COLO829 (cell line): ENCODE measurements at places on chromosomes 2 and 18.

DNA sequence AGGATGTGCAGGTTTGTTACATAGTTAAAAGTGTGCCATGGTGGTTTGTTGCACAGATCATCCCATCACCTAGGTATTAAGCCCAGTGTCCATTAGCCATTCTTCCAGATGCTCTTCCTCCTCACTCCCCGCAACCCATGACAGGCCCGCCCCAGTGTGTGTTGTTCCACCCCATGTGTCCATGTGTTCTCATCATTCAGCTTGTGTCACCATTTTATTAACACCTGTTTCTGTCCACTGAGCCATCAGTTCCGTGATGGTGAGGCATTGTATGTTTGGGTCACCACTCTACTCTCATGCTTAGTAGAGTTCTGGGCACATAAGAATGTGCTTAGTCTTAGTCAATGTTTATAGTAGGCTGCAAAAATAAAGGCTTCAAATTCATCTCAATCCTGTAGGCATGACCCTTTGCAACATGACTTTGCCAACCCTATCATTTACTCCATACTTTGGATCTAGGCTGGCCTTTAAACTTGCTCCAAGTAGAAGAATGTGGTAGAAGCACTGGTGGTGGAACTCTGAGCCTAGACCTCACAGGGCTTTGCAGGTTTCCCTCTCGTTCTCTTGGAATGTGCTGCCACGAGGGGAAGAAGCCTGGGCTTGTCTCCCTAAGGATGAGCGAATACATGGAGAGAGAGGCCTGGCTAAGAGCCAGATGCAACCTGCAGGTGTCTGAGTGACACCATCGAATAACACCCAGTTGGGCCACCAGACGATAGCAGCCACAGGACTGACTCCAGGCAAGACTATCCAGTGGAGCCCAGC is 161.5 kb downstream of the NAPG start:
- no peak for DNase-seq

GRCh38 chr2:218360453-218360852 is 3.8 kb downstream of the CATIP start:
- no peak for DNase-seq

GRCh38 chr2:204177251-204177976 is 240.9 kb downstream of the ICOS start:
- DNase-seq, result no peak

DNA sequence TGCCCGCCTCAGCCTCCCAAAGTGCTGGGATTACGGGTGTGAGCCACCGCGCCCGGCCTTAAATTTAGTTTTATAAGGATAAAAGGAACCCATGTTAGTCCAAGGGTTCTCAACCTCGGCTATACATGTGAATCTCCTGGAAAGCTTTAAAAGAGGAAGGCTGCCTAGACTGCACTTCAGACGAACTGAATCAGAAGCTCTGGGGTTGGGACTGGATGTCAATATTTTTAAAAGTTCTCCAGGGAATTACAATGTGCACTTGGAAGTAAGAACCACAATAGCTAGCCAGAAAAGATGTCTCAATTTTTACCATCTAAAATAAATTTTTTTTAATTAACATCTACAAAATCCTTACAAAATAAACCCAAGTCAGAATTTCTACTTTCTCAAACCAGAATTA is 10.1 kb downstream of the LMAN2L start:
- no peak for DNase-seq

DNA sequence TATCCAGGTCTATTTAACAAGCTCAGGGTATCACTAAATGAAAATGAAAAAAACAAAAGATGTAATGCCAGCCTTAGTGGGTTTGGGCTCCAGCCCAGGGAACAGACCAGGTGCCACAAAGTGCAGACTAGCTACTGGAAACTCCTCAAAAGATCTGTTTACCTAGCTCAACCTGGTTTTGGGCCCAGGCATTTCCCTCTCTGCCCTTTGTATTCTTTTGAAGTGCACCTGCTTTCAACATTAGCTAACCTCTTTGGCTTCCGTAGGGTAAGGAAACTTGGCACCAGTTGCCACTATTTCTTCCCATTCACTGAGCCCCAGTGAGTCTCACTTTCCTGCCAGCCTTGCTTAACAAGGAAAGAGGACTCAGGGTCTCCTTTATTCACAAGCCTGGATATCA is 123.6 kb upstream of the CDCA7 start:
- no peak for DNase-seq

- no peak for DNase-seq
Measured at GRCh38 chr18:37734406-37734805, 168.8 kb upstream of the CELF4 start.

DNA sequence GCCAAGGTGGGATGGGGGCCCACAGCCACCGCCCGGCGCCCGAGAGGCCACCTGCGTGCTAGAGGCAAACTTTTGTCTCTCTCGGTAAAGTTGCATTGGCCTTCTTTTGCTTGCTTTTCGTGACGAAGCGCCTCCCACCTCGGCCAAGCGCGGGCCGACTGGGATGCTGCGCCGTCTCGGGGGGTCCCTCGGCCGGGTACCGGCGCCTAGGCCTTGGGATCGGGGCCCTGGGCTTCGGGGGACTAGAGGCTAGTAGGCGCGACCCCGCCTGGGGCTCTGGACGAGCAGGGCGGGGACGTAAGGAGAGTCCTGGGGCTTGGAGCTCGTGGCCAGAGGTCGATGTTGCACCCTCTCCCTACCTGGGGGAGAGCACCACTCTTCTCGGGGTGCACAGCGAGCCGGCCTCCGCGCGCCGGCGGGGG is 545 bp downstream of the GLI2 start:
- DNase-seq, result no peak

DNA sequence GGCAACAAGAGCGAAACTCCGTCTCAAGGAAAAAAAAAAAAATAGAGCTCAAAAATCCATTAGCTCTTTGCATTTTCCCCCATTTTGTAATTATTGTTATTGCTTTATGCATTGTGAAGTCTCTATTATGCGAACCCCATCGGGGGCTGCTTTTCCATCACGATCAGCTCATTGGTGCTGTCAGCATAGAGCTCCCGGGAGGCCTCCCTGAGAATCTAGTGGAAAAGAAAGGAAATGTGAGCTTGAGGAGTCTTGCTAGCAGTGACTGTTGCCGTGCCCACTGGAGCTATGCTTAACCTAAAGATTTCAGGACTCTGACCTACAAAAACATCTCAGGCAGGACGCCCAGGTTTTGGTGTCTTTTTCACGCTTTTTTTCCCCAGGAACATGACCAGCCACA is 102.6 kb upstream of the NDUFV2 start:
- no peak for DNase-seq

DNA sequence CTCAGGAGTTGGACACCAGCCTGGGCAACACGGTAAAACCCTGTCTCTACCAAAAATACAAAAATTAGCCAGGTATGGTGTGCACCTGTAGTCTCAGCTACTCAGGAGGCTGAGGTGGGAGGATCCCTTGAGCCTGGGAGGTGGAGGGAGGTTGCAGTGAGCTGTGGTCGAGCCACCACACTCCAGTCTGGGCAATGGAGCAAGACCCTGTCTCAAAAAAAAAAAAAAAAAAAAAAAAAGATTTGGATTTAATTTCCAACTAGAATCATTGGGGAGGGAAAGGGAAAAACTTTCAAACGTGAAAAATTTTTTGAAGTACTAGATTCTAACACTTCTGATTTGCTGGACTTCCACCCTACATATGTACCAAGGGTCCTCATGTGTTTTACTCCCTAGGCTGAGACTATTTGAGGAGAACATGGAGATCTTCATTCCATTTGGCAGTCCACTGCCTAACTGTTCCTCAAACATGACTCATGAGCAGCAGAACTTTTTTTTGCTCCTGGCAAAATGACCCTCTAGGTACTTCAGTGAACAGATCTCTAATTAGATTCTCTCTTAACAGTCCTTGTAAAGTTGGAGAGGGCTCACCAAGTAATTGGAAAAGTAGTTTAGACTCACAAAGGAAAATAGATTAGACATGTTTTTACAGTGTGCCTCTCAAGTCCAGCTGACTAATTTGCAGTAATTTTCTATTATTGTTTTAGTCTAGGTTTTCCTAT is 267.6 kb downstream of the METTL4 start:
- DNase-seq, result no peak

- DNase-seq, result no peak
Measured at GRCh38 chr2:45804987-45805755, 153.7 kb downstream of the PRKCE start.

DNA sequence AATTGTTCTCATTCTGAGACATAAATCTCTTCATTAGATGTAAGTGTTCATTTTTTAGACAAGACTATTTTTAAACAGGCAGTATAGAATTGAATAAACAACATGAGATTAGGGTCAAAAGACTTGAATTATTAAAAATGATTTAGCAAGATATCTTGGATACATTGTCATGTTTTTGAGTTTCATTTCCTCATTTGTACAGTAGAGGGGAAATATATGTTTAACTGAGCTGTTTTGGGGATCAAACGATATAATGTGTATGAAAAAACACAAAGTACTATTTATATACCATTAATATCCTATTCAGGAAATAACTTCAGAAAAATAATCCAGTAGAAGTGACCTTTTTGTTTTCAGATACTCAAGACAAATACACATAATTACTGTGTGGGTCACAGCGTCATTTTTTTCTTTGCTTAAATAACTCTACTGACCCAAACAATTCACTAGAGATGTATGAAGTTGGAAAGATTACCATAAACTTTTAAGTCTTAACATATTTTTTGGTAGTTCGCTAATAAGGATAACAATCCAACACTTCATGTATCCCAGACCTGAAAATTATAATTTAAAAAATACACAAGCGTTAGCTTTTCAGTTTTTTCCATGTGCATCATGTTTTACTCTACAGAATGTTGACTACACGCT is 896 bp upstream of the ASXL3 start:
- DNase-seq, result no peak

DNA sequence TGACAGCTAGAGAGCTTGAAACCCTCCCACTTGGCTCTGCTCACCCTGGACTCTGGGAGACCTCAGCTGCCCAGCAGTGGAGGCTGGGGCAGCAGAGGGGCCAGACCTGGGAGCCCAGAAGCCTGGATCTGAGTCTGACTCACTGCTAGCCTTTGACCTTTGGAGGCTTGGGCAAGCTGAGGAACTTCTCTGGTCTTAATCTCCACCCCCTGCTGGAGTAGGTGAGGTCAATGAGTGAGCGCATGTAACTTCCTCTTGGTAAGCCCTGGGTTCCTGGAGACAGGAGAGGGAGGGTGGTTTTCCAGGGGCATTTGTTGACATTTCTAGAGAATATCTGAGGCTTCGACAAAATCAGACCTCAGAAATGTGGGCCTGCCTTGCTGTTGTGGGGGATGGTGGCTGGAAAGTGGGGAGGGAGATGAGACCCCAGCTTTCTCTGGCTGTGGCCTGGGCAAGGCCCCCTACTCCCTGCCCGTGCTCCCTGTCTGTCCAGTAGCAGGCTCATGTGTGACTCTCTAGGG is 73.0 kb upstream of the YWHAQ start:
- no peak for DNase-seq

- peak; percentile 42 for DNase-seq
Measured at GRCh38 chr18:26746398-26746797, 119.1 kb downstream of the AQP4 start.

DNA sequence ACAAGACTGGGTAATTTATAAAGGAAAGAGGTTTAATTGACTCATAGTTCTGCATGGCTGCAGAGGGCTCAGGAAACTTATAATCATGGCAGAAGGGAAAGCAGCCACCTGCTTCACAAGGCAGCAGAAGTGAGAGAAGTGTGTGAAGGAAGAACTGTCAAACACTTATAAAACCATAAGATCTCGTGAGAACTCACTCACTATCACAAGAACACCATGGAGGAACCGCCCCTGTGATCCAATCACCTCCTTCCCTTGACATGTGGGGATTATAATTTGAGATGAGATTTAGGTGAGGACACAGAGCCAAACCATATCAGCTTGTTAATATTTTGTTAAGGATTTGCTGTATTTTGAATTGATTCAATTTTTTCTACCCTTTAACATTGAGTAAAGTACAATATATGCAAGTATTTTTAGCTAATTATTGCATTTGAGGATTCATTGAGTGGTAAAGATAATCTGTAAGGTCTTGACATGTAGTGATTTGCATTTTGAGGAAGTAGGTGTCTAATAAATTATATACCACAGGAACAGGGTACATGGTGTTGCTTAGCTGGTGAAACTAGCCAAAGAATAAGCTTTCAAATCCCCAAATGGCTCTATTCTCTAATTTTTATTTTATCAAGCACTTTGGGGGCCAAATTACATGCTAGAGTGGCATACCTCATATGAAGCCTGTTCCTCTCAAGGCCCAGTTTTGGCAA is 3.9 kb upstream of the C2orf69 start:
- no peak for DNase-seq

- DNase-seq, result no peak
Measured at GRCh38 chr18:76953583-76954233, 131.4 kb downstream of the ZNF236 start.

DNA sequence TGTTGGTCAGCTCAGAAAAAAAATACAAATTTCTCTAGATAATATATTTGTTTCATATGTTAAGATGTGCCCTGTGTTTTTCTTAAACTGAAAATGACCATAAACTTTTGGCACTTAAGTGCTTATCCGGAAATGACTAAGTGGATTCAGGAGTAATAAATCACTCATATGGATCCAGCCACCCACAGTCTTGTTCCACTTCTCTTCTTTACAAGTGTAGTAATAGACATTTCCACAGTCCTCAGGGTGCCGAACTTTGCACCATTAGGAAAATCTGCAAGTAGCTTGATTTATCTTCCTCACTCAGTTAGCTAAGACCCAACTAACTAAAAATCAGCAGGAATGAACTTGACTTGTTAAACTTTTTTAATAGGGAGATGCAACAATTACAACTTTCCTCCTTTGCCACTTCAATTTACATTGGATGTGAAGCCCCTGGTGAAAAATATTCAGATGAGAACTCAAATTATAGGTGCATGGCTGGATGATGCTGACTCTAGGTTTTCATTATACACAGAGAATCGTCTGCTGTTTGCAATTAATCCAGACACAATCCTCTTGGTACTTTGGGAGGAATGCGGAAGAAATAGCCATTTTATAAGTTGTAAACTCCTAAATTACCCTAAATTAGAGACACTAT is 322.5 kb downstream of the ARHGAP15 start:
- peak; percentile 18 for DNase-seq

GRCh38 chr2:13522917-13523821 is 806.4 kb downstream of the TRIB2 start:
- DNase-seq, result no peak

DNA sequence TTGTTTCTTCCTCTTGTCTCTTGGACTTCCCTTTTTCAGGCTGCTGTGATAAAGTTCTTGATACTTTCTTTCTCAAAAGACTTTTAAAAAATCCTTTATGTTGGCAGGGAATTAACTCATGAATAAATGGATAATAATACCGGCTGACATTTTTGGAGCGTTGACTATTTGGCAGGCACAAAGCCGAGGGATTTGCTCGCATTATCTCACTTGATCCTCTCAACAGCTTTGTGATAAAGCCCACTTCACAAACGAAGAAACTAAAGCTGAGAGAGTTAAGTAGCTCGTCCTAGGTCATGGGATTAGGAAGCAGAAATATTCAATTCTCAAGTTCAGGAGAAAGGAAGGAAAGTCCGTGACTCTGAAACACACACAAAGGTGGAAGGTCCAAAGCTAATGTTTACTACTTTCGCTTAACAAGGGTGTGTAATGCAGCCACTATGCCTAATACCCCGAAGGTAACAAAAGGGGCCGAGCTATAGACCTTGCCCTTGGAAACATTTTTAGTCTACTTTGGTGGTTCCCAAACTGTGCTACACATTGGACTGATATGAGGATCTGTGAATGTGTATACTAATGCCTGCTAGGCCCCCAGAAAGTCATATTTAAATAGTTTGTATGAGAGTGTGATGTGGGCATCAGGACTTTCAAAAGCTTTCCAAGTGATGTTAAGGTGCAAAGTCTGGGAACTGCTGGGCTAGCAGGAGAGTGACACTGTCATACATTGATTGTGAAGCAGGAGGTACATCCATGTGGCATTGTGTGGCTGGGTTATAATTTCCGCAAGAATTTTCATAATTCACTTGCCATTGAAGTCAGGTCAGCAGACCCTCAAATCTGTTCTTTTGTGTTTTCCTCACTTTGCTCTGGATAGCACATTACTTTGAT is 508.4 kb downstream of the PLCL1 start:
- DNase-seq, result no peak
